D721Med (cell line): ENCODE measurements at places on chromosomes 5 and 9.

- no peak for DNase-seq
These were observed 183.2 kb downstream of the TMEM161B start for GRCh38 chr5:88085462-88085861.

- DNase-seq = no peak
These were observed 735 bp downstream of the PTGR1 start for GRCh38 chr9:111598733-111599091.

- DNase-seq = no peak
These were observed 56.4 kb downstream of the LHFPL2 start for GRCh38 chr5:78591972-78592700.

GRCh38 chr5:54018438-54018837, 291.9 kb downstream of the ARL15 start:
- no peak for DNase-seq

DNA sequence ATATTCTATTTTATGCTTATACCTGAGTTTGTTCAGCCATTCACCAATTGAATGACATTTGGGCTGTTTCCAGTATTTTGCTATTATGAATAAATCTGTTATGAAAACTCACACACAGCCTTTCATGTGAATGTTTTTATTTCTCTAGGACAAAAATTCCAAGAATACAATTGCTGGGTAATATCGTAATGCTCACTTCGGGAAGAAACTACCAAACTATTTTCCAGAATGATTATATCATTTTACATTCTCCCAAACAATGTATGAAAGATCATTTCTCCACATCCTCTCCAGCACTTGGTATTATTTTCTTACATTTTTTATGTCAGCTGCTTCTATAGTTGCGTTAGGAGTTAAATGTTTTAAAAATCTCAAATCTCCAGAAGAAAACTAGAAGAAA, 58.3 kb upstream of the LHFPL2 start:
- DNase-seq = no peak

GRCh38 chr9:93459432-93459847, 6.1 kb upstream of the FAM120AOS start:
- DNase-seq = no peak

DNA sequence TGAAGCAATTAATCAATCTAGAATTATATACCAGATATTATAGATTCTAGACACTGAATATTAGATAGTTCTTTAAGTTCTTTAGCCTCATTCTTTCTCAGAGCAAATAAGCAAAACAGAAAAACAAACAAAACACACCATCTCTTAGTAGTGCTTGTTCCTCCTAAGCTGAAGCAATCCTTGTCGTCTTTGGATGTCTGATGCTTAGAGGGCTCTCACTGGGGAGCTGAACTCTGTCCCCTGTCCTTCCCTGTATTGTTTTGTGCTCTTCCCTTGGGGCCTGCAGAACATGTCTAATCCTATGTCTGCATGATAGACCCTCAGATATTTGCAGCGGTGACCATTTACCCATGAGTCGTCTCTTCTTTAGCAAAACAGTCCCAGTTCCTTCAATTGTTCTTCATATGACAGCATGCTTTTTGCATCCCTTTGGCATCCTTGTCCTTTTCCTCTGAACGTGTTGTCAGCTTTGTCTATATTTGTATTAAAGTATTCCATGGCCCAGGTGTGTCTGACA, 114.3 kb downstream of the ARHGEF28 start:
- DNase-seq = no peak

- no peak for DNase-seq
These were observed 20.5 kb downstream of the ADGRD2 start for GRCh38 chr9:124470726-124471125.

- DNase-seq = no peak
These were observed 10.0 kb downstream of the HOMER1 start for GRCh38 chr5:79503794-79504495.

DNA sequence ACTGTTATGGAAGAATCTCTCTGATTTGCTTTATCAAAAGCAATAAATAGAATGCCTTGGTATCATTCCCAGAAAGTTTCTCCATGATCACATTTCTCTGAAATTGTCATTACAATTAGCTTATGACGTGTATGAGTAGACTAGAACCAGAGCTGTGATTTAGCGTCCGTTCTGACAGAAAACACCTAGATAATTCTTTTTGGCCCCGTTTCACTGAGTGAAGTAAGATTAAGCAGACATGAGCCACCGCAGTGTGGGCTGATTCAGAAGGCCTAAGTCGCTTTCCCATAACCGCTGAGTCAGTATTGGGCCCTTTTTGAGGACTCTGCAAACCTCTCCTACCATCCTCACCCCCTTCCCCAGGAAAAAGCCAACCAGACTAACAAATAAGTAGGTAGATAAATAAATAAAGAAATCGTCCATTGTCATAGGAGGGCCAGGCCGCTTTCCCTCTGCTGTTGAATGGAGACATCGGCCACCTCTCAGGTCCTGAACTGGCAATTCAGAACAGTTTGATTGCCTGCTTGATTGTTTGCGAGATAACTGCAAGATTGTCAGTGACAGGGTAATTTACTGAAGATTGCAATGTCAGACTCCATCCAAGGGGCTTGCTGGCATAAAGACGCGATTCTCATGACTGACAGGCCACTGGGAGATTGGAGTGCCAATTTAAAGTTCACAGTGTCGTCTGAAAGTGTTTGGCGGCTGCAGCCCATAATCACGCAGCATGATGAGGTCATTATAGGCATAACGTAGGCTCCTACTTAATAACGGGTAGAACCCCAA, 105.0 kb upstream of the WWC1 start:
- DNase-seq = no peak

DNA sequence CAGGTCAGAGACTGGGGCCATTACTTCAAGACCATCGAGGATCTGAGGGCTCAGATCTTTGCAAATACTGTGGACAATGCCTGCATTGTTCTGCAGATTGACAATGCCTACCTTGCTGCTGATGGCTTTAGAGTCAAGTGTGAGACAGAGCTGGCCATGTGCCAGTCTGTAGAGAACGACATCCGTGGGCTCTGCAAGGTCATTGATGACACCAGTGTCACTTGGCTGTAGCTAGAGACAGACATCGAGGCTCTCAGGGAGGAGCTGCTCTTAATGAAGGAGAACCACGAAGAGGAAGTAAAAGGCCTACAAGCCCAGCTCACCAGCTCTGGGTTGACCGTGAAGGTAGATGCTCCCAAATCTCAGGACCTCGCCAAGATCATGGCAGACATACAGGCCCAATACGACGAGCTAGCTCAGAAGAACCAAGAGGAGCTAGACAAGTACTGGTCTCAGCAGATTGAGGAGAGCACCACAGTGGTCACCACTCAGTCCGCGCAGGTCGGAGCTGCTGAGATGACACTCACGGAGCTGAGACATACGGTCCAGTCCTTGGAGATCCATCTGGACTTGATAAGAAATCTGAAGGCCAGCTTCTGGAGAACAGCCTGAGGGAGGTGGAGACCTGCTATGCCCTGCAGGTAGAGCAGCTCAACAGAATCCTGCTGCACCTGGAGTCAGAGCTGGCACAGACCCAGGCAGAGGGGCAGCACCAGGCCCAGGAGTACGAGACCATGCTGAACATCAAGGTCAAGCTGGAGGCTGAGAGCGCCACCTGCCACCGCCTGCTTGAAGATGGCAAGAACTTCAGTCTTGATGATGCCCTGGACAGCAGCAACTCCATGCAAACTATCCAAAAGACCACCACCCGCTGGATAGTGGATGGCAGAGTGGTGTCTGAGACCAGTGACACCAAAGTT, 9.3 kb downstream of the NIPBL start:
- no peak for DNase-seq

- DNase-seq = no peak
These were observed 367.2 kb downstream of the RASEF start for GRCh38 chr9:82695704-82696103.

DNA sequence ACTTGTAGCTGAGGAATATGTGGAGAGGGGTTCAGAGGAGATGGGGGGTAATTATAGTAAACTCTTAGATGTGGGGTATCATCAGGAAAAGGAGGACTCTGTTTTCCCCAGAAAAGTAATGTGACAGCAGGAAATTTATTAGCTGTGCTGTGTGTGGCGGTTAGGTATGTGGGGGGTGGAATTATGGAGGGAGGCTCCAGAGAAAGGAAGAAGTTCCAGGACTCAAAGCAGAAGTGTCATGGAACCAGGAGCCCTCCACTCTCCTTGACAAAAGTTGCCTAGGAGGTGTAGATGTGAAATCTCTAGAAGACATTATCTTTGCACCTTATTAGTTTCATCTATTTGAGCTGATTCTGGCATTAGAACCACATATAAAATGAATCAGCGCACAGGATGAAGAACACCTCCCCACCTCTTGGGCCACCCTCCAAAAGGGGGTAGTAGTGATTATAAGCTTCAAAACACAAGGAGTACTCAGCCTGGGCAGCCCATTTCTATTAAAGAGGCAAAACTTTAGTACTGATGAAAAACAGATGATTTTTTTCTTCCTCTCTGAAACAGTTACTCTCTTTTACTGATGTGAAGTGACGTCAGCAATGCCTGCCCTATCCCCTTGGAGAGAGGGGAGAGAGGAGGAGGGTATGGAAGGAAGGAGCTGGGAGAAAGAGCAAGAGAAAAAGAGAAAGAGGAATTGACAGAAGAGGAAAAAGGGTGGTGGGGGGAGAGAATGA, 18.2 kb downstream of the NR2F1 start:
- DNase-seq = no peak

DNA sequence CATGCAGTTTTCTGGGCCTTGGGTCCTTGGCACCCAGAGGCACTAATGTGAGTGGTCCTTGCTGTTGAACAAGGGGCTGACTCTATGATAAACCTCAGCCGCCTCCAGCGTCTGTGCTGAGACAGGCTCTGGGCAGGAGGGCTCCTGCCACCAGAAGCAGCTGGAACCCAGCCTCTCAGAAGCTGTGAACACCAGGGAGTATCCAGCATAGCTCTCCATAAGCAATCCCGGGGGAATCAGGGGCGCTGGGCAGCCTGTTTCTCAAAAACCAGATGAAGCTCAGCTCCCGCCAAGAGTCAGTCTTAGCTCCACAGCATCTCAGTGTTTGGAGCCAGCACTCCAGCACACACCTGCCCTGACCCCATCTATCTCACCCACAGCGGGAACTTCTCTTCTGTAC, 170.2 kb downstream of the HSPA4 start:
- DNase-seq = no peak
